ENCODE measurements at places on chromosomes 7 and 10.

DNA sequence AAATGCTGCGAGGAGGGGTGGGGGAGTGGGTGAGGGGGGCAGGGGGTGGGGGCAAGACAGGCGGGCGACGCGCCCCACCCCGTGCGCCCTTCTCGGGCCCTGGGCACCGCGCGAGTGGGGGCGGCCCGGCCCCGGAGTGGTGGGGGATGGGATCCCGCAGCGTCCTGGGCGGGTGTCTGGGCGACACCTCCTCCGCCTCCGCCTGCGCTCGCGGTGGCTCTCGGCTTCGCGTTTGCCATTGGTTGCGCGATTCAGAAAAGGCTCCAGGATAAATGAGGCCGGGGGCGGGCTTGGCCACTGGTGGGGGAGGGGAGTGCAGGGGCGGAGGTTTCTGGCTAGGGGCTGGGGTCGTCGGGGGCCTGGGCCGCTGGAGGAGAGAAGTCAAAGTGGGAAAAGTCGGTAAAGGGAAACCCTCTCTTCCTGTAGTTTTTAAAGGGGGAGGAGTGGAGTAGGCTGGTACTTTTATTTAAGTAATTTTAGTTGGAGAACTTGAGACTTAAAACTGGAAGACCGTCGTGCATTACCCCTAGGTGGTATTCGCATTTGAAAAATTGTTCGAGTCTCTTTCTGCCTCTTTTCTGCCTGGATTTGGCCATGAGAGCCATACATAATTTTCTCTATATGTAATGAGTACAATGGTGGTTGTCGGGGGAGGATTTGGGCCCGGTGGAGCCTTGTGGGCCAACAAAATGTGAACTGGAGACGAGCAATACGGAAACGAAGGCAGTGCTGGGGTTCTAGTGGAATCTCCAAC is 992 bp upstream of the IGF2BP3 start:
- peak; percentile 53 for DNase-seq

DNA sequence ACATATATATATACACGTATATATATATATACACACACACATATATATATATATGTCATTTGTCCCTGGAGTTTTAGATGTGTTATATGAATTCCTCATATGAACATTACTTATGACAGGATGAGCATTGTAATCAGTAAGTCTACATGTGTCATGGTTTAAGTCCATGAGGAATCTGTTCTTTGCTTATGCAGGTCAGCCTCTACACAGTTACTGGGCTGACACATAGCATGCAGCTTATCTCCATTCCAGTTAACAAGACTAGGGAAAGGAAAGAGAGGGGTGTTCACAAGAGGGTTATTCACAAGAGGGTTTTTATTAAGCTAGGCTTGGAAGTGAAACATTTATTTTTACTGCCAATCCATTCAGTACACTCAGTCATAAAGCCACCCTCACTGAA is 226.7 kb downstream of the SNX13 start:
- DNase-seq, result no peak

DNA sequence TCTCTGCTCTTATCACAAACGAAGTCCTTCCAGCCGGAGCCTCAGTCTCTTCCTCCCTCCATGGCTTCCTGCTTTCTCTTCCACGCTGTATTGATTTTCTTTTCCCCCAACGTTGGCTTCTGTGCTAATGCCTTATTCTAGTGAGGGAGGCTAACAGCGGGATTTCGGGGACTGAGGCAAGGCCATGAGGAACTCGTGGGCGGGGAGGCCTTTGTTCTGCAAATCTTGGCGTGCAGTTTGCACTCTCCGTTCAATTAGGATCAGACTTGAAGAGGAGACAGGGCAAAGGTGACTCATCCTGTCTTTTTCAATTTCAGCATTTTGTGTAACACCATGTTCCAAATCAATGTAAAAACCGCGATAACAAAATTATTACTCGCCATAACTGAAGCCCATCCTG is 25.3 kb downstream of the EN2 start:
- no peak for DNase-seq

DNA sequence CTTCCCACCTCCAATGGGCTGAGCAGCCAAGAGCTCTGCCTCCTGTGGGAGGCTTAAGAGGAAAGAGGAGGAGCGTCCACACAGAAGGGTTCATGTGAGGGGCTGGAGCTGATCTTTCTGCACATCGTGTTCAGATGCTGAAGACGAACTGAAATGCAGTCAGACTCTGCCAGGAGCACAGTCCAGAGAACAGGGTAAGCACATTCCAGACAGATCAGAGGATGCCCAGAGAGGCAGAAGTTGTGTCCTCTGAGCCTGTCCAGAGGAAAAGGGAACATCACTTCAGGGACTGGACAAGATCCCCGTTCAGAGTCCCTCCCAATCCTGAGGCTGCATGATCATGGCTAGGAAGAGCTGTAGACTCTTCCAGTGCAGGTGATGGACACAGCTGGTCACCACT is 72.9 kb downstream of the ITIH5 start:
- no peak for DNase-seq

- DNase-seq, result peak; percentile 35
Measured at GRCh38 chr10:78267598-78267997, 233.9 kb downstream of the RPS24 start.

DNA sequence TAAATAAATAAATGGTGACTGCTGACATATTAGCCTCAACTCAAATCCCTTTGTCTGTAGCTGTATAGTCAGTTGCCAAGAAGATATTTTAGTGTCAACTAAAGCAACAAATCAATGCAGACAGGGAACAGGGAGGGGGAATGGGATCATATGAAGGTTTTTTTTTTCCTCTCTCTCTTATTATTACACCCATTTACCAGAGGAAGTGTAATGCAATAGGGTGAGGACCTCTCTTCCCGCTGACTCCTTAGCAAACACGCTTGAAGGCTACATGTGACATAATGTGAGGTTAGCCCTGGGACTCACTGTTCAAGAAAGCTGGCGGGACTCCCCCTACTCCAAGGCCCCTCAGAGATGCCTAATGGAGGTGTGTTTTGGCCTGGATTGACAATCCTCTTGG is 88.2 kb downstream of the CHRM2 start:
- no peak for DNase-seq

- no peak for DNase-seq
Measured at GRCh38 chr7:13057462-13058200, 370.2 kb downstream of the ARL4A start.

GRCh38 chr10:66811211-66811610 is 114.6 kb upstream of the LRRTM3 start:
- no peak for DNase-seq

DNA sequence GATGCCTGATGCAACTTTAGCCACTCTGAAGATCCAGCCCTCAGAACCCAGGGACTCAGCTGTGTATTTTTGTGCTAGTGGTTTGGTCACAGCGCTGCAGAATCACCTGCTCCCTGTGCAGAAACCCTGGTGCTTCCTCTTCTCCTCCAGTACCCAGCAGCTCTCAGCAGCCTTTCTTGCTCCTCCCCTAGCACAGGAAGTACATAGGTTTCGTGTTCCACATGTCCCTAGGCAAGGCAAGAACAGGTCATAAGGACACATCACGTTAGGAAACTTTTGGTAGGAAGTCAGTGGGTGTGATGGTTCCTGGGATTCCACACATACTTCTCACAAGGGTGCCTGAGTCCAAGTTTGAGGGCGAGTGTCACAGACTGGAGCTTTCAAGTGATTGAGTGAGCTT is 167.9 kb upstream of the PRSS1 start:
- DNase-seq, result no peak

GRCh38 chr7:31082447-31082846 is 30.3 kb downstream of the ADCYAP1R1 start:
- no peak for DNase-seq

- DNase-seq, result no peak
Measured at GRCh38 chr10:78964274-78964951, 104.4 kb upstream of the ZMIZ1 start.

DNA sequence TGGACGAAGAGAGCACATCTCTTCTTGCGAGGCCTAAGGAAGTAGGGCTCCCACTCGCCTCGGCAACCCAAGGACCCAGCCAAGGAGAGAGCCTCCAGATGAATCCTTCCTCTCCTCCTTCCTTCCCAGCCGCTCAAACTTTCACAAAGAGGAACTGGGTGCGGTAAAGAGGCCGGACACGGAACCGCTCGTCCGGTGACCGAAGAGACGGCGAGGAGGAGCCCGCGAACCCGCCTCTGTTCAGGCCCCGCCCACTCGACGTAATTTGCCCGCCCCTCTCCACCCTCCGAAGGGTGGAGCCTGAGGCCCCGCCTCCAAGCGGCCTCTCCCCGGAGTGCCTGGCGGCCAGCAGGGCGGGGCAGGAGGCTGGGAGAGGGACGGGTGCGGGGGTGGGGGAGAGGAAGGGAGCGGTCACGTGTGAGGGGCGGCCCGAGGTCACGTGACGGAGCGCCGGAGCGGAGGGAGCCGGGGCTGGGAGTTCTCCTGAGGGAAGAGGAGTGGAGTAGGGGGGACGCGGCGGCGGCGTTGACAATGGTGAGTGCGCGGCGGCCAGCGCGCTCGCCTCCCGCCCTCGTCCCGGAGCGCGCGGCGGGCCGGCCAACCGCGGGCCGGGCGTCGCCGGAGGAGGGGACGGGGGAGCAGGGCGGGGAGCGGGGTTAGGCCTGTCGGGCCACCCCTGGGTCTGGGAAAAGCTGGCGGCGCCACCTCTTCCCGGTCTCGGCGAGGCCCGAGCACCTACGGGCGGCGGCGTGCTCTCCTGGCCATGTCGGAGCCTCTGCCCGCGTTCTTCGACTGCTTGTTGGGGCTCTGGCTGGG is at the start of gene VPS26A:
Gene VPS26A, plus strand, starts transcription at position 432 of the 816 bp plus-strand sequence. Its CDS starts 100 bp downstream, at position 532.
- DNase-seq, result peak; percentile 95

DNA sequence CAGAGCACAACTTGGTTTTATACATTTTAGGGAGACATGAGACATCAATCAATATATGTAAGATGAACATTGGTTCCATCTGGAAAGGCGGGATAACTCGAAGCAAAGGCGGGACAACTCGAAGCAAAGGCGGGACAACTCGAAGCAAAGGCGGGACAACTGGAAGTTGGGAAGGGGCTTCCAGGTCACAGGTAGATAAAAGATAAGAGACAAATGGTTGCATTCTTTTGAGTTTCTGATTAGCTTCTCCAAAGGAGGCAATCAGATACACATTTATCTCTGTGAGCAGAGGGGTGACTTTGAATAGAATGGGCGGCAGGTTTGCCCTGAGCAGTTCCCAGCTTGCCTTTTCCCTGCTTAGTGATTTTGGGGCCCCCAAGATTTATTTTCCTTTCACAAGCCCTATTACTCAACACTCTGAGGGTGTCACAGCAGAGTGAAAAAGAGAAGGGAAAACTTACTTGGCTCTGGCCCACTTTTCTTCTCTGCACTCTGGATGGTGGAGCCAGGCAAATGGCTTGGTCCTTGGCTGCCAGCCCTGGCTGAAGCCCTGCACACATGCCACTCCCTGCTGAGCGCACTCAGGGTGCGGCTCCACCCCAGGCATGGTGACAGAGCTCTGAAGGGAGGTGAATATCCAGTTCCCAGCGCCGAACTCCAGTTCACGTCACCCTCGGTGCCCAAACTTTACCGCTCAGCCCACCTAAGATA is 46.7 kb downstream of the PARD3 start:
- no peak for DNase-seq

DNA sequence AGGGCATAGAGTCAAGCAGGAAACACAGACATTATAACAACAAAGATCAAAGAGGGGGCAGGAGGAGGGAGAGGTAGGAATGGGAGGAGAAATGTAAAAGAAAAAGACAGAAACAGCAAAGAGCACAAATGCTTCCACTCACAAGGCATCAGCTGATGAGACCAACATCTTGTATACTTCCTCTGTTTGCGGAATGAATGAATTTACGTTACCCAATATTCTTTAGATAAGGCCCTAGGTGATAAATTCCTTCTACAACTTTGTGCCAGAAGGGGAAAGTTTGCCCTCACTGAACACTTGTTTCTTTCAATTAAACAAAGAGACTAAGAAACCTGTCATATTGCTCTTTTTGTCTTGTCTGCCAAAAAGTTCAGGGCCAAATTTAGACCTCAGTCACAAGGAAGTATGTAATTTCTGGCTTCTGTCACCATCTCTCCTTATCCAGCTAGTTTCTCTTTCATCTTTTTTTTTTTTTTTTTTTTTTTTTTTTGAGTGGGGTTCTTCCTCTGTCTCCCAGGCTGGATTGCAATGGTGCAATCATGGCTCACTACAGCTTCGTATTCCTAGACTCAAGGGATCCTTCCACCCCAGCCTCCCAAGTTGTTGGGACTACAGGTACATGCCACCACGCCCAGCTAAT is 116.4 kb upstream of the NANOS1 start:
- no peak for DNase-seq

DNA sequence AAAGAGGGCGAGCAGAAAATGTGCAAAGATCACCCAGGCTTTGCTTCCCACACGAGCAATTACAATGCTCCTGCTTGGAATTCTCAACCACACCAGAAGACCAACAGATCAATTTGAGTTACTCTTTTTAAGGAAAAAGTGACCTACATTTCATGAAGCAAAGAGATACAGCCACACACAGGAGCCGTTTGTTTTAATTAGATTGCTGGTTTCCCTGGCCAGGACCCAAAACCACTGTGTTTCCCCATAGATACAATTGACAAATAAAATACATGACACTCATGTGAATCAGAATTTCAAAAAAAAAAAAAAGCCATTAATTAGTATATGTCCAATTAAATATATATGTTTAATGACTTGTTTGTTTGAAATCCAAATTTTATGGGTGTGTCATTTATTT is 458.3 kb downstream of the PLXDC2 start:
- DNase-seq, result no peak

DNA sequence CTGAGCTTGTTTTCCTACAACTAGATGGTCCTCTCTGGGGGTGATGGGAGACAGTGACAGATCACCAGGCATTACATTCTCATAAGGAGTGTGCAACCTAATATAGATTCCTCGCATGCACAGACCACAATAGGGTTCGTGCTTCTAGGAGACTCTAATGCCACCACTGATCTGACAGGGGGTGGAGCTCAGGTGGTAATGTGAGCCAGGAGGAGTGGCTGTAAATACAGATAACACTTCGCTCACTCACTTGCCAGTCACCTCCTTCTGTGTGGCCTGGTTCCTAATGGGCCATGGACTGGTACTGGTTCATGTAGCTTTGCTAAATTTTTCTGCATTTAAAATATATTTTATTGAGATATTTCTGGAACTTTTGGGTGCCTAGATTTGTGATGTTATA is 202.3 kb upstream of the ZNF32 start:
- DNase-seq, result no peak

DNA sequence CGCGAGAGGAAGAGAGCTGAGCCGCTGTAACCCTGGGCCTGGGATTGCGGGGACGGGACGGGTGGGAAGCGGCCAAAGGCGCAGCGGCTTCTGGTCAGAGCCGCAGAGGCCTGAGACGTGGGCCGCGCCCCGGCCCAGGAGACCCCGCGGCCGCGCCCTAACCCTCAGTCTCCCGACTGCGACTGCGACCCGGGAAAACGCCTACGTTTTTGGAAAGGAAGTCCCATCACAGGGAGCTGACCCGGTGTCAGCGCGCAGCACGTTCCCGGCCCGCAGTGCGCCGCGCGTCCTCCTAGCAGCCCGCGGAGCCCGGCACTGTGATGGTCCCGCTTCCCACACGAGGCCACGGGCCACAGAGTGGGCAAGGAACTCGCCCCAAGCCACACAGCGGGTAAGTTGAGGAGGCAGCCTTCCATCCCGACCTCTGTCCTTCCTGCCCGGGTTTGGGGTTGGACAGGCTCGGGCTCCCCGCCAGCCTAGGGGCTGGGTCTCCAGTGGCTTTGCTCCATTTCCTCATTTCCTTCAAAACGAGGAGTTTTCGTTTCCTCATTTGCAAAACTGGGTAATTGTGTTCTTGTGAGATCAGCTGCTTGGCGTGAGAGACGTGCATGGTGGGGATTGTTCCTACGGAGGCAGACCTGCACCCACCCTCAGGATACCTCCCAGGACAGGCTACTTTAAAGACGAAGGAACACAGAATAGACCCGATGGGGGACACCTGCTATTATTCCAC is 1.2 kb downstream of the GPNMB start:
- no peak for DNase-seq
